ENCODE measurements at places on chromosomes 12 and 14.

DNA sequence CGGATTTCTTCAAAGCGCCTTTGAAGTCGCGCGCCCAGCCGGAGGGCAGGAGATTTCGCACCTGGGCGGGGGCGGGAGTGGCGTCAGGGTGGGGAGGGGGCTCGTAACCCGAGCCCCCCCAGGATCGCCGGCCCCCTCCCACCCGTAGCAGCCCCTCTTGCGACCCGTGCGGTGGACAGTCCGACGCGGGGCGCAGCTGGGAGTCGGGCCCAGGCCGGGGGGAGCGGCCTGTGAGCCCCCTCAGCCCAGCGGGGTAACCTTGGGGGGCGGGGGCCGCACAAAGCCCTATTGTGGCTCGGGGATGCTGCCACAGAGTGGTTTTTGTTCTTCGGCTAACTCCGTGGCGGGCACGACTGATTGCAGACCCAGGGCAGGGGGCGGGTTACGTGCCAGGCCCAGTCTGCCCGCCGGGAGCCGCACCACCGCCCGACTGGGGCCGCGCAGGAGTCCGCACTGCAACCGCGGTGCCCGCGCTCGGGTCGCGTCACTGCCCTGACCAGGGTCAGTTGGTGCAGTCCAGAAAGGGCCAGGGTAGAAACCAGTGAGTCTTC lies 4.2 kb upstream of the AAAS start:
- DNase-seq: no peak

GRCh38 chr14:52874389-52874788 lies 76.5 kb downstream of the FERMT2 start:
- DNase-seq: peak; percentile 37

DNA sequence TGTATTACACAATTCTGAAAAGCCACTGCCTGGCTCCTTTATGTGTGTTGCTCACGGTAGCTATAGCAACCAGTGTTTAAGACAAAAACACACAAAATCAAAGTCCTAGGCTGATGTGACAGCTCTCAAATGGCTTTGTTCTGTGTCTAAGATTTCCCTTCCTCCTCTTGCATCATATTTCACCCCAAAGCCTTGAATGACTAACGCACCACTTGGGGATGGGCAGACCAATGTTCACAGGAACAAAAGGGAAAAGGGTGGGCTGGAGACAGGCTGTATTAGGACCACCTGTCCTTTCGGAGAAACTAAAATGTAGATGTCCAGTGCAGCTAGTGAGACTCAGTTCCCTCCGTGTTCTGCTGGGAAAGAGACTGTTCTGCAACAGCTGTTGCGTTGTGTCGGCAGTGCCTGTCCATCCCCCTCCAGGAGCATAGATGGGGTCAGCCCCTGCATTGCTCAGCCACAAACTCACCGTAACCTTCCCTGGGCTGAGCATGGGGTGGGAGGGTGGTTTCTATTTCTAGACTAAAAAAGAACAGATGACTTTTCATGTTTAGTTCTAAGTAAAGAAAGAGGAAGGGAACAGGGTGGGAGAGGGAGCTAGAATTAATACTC lies 26.8 kb upstream of the DAAM1 start:
- peak; percentile 85 for DNase-seq

GRCh38 chr14:24270537-24271133 lies 762 bp downstream of the RABGGTA start:
- no peak for DNase-seq

DNA sequence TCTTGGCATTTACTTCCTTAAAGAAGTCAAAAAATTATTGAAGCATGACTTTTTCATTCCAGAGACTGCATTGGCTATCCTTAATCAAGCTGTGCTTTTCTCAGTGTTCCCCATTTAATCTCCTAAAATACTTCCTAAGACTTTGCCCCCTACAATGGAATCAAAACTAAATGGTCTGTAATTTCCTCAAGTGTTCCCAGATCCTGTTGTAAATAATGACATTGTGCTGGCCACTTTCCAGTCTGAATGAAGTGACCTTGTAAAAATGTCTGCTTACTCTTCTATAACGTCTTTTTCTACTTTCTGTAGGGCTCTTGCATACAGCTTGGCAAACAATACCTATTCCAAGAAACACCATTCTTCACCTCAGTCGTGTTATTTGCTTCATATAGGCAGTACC lies 45.3 kb upstream of the MBIP start:
- DNase-seq: no peak

DNA sequence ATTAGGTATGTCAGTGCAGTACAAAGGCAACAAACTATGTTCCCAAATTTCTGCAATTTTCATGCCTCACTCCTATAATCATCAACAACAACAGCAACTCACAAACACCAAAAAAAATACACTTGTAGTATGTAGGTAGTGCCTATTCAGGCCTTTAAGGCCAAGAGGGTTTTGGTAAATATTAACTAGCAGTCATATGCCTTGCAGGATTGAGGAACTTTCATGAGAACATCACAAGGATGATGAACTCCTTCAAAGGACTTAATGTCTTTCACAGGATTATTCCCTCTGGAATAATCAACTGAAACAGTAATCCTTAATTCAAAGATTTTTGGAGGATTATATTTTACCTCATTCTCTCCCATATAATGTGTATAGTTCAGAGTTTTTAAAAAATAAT lies 293.8 kb downstream of the NOVA1 start:
- no peak for DNase-seq

DNA sequence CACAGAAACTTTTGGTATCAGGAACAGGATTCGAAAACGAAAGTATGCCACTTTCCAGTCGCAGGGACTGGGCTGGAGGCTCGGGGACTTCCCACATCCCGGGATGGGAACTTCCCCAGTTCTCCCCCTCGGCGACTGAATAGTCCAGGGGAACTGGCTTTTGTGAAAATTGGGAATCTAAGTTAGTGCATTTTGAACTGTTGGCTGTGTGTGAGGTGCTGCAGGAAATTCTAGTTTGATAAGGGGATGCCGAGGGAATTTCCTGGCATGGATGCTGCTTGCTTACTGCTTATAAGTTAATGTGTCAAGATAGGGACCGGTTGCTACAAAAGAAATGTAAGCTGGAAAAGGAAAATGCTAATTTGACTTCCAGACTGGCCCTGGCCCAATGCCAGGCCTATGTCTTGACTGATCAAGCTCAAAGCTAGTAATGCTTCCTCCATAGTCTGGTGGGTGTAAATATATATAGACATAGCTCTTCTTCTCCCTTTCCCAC lies 73.4 kb upstream of the EIF5 start:
- DNase-seq: no peak

DNA sequence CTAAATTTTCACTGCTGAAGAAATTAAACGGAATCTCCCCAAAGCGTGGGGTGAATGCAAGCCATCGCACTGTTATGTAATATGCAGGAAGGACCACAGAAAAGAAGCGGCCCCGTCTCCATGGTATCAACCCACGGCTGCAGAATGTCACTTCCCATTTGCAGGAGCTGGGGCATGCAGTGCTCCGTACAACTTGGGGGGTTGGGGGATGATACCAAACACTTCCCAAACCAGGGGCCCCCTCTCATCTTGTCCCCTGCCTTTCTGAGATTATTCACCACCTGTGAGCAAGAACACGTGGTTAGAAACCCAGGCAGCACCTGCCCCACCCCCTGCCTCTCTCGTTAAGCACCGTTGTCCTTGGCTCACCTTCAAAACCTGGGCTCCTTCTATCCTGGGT lies 505.1 kb upstream of the TMEM132C start:
- DNase-seq: no peak

- peak; percentile 85 for DNase-seq
Observed at GRCh38 chr12:67811437-67812361, 163.2 kb downstream of the DYRK2 start.

- DNase-seq: no peak
Observed at GRCh38 chr12:106774808-106775524, 484 bp downstream of the RIC8B start.

DNA sequence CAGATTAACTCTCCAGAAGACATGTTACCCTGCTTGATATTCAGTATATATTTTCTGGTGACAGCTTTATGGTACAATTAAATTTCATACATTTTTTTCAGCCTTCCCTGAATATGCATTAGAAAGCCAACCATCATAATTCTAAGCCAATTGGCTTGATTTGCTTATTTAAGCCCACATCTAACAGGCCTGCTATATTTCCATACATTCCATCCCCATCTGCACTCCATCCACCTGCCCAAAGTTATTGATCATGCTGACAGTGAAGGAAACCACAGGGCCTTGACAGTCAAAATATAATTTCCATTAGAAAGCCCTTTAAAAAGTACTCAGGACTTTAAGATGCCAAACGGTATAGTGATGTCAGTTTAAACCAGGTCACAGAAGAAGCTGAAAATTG lies 164.3 kb downstream of the GXYLT1 start:
- DNase-seq: no peak

DNA sequence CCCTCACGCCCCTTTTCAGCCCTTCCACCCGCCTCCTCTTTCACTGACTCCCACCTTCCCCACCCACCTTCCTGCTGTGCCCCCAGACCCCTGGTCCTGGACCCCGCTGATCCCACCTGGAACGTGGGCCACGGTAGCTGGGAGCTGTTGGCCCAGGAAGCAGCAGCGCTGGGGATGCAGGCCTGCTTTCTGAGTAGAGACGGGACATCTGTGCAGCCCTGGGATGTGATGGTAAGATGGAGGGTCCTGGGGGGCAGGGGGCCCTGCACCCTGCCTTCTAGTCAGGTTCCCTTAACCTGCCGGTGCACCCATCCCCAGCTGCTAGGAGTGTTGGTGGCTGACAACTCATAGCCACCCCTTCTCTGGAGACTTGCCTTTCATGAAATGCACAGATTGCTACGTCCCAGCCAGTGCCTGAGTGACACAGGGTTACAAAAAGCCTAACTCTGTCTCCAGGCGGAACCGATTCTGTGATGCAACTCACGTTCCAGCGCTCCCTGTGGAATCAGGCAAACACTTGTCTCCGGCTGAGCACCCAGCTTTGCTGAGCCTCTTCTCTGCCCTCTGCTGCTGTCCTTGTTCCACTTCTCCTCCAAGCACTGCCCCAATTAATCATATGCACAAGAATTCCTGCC lies 15.0 kb upstream of the OAS2 start:
- DNase-seq: no peak

- no peak for DNase-seq
Observed at GRCh38 chr12:47999816-48000215, 4.5 kb downstream of the COL2A1 start.

DNA sequence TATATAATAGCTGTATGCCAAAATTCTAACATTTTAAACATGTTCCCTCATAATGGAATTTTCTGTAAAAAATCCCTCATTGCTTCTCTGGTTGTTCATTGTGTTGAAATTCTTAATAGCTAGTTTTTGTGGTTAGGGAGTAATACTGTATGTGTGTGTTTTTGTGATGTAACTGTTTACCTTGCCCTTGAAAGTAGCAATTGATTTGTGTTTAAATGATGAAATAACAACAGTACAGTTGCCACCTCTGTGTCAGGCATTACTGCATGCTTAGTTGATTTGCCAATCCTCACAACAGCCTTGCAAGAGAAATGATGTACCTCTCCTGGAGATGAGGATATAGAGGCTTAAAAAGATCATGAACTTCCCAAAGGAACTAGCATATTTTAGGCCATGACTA lies 94.9 kb downstream of the DAAM1 start:
- peak; percentile 94 for DNase-seq

DNA sequence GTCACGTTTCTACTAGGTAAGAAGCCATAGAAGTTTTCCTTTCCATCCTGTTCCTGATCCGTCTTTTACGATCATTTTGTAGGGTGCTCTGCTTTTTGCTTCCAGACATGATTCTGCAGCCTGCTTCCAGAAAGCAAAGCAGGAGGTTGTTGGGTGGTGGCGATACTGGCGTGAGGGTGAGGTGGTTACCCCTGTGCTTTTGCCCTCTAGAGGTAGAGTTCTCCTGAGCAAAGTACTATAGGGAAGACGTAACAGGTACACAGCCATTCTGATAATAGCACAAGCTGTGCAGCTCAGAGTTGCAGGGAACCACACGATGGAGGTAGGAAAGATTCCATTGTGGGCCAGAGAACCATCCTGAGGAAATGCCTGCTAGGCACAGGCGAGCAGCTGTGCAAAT lies 186.0 kb downstream of the PAH start:
- DNase-seq: no peak

GRCh38 chr12:27705263-27705662 lies 5.4 kb upstream of the MRPS35 start:
- DNase-seq: no peak

DNA sequence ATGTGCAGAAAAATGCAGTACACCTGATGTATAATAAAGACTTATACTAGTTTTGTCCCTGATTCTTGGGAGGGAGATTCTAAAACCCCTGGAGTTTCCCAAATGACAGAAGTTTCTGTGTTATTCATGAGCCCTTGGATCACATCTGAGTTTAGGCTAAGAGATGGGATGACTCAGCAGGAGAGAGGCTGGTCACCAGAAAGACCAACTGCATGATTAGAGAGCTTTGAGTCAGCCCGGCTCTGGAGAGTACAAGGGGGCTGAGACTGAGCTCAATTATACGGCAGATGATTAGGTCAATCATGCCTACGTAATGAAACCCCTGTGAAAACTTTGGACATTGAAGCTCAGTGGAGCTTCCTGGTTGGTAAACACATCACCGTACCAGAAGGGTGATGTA lies 174.2 kb downstream of the SSPN start:
- peak; percentile 80 for DNase-seq

DNA sequence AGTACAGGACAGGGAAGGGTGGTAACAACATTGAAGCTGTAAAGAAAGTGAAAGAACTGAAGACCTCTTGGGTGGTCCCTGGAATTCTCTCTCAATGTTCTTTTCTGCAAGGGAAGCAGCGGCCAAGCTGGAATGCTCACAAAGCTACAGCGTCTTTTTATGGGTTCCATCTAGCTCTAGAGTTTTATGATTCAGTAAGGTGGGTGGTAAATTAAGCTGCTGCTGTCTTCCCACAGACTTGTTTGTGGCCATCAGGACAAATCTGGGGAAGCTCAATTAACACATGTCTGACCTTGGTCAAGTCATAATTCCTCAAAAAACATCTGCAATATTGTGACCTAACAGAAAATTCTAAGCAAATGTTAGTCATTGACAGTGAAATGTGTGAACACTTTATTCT lies 139.1 kb downstream of the MED13L start:
- DNase-seq: peak; percentile 74

DNA sequence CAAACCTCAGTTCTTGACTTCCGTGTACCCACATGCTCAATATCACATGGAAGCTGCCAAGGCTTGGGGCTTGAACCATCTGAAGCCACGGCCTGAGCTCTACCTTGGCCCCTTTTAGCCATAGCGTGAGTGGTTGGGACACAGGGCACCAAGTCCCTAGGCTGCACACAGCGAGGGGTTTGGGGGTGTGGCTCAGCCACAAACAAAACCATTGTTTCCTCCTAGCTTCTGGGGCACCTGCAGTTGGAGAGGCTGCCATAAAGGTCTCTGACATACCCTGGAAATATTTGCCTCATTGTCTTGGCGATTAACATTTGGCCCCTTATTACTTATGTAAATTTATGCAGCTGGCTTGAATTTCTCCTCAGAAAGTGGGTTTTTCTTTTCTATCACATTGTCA lies 628.6 kb downstream of the NRXN3 start:
- no peak for DNase-seq

- no peak for DNase-seq
Observed at GRCh38 chr12:128905003-128905544, 51.8 kb downstream of the GLT1D1 start.

DNA sequence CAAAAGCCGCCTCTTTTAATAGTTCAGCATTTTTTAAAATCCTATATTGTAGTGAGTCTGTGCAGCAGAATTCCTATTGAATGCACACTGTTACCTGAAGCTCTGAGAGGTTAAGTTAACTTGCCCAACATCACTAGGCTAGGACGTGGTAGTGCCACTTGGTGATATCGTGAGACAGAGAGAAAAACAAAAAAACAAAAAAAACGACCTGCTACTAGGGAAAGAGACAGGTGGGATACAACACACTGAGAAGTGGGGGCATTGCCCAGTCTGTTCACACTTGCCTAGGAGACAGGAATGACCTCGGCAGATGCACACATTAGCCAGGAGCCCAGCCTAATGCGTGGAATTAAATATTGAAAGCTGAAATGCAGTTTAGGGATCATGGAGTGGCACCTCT lies 129.7 kb upstream of the CCND2 start:
- DNase-seq: no peak
